ENCODE measurements at places on chromosomes 6 and 20.

- DNase-seq = no peak
These were observed 208.4 kb downstream of the PREX1 start for GRCh38 chr20:48619126-48620101.

DNA sequence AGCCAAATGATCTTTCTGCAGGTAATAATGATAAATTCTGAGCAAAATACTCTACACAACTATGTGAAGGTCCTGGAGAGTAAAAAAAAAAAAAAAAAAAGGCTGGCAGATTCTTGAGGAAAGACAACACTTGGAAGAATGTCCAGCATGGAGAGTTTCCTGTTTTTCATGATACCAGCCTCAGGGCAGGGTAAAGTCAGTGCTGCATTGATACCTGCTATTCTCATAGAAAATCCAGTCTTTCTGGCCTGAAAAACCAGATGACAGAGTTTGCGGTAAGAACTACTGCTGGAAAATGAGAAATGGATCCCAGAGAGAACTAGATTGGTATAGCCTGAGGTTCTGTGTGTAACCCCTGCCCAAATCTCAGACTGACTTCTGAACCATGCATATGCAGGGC lies 89.1 kb downstream of the AFG1L start:
- DNase-seq = no peak

DNA sequence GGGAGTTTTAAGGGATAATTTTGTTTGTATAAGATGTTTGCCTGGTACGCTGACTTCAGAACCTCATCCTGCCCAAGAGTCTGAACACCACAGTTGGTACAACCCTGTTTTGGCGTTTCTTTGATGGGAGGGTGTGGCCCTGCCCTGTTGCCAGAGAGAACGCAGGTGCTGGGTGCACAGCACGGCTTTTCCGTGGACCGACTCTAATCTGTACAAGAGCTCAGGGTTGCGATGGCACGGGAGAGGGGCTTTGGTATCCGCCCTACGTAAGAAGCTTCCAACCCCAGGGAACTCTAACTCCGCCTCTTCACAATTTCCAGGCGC lies 1.3 kb downstream of the CYP24A1 start:
- peak; percentile 15 for DNase-seq

DNA sequence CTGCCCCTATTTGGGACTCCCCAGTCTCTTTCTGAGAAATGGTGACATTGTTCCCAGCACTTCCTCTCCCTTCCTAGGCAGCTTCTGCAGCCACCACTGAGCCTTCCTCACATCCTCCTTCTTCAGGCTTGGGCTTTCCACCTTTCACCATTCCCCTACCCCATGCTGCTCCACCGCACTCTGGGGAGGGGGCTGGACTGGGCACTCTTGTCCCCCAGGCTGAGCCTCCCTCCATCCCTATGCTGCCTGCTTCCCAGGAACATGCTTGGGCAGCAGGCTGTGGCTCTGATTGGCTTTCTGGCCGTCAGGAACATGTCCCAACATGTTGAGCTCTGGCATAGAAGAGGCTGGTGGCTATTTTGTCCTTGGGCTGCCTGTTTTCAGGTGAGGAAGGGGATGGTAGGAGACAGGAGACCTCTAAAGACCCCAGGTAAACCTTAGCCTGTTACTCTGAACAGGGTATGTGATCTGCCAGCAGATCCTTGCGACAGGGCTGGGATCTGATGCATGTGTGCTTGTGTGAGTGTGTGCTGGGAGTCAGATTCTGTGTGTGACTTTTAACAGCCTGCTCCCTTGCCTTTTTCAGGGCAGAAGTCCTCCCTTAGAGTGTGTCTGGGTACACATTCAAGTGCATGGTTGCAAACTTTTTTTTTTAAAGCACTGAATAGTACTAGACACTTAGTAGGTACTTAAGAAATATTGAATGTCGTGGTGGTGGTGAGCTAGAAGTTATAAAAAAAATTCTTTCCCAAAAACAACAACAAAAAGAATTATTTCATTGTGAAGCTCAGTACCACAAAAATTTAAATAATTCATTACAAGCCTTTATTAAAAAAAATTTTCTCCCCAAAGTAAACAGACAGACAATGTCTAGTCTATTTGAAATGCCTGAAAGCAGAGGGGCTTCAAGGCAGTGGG lies 2.1 kb upstream of the CDKN1A start:
- DNase-seq = no peak

- no peak for DNase-seq
These were observed 767.0 kb upstream of the POU3F2 start for GRCh38 chr6:98067375-98067774.

DNA sequence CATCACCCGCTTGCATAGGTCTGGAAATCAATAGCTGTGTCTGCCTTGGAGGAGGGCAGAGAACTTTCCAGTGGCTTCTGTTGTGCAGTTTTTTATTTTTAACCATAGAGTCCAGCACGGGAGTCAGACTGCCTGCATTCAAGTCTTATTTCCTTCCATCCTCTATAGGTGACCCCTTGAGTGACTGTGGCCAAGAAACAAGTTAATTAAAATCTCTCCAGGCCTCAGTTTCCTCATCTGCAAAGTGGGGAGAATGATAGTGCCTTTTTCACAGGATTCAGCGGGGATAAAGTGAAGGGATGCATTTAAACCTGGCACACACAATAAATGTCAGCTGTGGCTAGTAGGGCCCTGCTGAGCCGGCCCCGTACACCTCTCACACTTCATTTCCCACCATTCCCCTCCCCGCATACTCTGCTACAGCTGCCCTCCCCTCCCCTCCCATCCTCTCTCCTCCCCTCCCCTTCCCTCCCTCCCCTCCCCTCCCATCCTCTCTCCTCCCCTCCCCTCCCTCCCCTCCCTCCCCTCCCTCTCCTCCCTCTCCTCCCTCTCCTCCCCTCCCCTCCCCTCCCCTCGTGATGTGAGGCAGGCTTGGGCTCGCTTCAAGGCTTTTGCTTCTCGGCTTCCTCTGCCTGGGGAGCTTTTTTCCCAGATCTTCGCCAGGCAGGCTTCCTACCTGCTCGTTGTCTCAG lies 150.5 kb downstream of the TFAP2C start:
- DNase-seq = no peak

DNA sequence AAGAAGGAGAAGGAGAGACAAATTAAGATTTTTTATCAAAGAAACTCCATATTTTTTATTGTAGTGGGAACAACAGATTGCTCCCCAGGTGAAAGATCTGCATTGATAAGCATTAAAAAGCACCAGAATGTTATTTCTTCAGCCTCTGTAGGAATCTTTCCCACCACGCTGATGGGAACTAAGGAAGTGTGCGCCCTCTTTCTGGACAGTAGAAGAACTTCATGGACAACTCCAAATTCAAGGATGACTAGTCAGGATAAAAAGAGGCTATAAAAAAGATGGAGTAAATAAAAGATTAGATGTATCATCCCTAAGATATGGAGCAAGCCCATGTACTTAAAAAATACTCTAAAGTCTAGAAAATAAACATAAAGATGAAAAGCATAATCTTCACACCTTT lies 45.8 kb upstream of the PAK5 start:
- DNase-seq = no peak

DNA sequence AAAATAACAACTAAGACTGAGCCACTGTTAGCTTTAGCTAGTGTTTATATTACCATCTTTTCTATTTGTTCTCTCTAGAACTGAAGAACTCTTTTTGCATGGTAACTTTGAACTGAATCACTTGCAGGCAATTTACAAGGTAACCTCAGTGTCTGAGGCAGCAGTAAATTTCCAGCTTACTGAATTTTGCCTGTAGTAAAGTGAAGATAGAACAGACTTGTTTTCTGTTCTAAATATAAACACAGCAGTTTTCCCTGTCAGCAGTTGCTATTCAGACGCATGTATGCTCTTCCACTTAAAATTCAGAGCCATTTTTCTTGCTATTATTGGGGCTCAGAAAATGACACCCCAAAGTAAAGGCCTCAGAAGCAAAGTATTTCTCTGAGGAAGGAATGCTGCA lies 974.0 kb upstream of the GJE1 start:
- no peak for DNase-seq

- DNase-seq = peak; percentile 98
These were observed 53.9 kb upstream of the HFE start for GRCh38 chr6:26033085-26033940.

DNA sequence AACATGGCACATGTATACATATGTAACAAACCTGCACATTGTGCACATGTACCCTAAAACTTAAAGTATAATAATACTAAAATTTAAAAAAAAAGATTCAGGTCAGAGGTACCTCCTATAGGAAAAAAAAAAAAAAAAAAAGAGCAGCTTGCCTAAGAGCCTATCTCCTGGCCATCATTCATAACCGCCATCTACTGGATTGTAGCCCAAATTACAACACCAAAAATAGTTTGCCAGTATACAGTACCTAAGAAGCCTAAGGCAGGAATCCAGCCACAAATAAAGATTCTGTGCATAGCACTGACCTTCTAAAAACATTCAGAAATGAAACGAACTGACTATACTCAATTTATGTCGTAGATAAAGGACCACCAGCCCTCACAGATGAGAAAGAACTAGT lies 438.4 kb upstream of the ADGRB3 start:
- no peak for DNase-seq

GRCh38 chr20:33909331-33909921 lies 84.3 kb upstream of the RALY start:
- peak; percentile 49 for DNase-seq

GRCh38 chr20:39070484-39071231 lies 108.5 kb downstream of the DHX35 start:
- no peak for DNase-seq

- no peak for DNase-seq
These were observed 406.2 kb upstream of the MMS22L start for GRCh38 chr6:97689078-97689754.

GRCh38 chr6:72760114-72760793 lies 138.4 kb downstream of the KCNQ5 start:
- peak; percentile 47 for DNase-seq

DNA sequence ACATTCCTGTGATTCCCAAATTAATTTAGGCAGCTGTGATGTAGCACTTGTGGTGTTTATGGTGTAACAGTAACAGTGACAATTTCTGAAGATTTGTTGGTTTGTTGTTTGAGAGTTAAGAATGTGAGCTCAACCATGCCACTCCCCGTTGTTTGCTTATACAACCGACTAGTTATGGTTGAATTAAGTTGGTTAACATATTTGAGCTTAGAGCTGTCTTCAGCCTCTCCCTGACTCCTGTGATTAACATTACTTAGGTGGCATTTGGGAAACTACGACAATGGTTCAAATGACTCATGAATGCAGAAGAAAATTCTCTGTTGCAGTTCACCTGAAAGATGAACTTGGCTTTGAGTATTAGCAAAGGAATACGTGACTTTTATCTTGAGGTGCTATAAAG lies 35.9 kb upstream of the PRL start:
- DNase-seq = no peak

GRCh38 chr6:153099636-153100035 lies 31.4 kb downstream of the RGS17 start:
- DNase-seq = no peak

- DNase-seq = no peak
These were observed 5.4 kb downstream of the DNMT3B start for GRCh38 chr20:32767418-32768198.

DNA sequence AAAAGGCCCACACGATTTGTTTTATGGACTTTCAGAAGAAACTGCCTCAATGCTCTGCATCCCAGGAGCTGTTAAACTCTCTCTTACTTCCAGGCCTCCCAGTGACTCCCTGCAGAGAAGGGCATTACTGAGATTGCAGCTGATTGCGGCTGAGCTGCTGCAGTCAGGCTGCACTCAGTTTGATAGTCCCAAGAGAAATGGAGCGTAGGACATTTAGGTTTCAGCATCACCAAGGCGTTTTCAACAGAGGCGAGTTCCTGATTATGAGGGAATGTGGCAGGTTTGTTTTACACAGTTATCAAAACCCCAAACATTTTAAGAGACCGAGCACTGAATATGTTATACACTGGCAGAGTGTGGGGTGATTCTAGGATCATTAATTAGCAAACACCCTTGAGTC lies 145.6 kb downstream of the TBX18 start:
- DNase-seq = peak; percentile 67

DNA sequence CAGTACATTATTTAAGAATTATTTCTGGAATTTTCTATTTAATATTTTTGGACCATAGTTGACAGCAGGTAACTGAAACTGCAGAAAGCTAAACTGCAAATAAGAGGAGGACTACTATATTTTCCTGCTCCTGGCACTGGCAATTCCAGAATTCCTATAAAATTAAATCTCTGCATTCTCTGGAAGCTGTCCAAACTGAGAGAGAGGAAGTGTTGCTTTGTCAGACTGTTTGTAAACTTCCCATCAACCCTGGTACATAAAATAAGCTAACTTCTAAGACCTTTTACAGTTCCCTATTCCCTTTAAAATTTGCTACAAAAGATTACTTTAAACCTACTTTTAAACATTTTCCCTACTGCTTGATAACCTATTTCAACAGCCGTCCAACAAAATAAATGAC lies 196.1 kb upstream of the RUNX2 start:
- peak; percentile 1 for DNase-seq

DNA sequence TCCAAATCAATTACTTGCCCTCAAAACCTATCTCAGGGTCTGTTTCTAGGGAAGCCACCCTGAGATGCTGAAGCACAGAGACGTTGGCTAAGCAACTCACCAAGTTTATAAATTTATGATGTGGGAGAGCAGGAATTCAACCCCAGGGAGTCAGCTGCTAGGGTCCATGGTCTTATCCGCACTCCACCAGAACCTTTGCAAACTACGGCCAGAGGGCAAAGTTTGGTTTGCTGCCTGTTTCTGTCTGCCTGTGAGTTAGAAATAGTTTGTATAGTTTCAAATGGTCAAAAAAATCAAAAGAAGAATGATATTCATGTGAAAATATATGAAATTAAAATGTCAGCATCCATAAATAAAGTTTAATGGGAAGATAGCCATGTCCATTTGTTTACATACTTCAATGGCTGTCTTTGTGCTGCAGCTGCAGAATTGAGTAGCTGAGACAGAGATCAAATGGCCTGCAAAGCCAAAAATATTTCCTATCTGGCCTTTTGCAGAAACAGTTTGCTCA lies 83.7 kb upstream of the ZFP64 start:
- DNase-seq = no peak

DNA sequence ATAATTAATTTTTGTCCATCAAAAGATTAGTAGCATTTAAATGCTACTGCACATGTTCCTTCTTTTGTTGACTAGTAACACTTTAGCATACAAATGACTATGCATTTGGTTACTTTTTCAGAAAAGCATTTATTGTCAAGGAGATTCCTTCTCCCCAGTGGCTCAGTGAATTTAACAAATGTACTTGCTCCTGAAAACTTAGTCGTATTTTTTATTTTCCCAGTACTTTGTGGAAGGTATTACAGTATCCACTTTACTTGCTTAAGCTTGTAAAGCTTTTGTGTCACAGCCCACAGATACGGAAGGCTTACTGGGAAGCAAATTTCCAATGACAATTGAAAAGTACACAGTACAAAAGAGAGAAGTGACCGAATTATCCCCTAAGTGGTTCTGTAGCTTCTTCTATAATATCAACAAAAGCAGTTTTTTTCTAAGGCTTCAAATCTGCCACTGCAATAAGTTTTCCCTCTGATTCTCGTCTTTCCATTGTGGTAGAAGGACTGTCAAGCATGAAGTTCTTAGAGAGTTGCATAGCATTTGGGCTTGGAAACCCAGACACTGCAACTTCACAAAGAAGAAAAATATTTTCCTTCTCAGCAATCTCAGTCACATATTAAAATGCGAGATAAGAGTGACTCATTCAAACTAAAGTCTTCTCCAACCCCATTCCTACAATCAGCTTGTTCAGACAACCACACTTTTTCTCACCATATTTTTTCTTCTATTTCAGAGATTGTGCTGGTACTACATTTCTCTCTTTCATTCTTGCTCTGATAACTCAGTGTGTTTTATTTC lies 431.2 kb downstream of the GRIK2 start:
- DNase-seq = no peak

- no peak for DNase-seq
These were observed 79.7 kb upstream of the NFATC2 start for GRCh38 chr20:51622004-51622874.

- DNase-seq = peak; percentile 36
These were observed 9.2 kb upstream of the HLA-DOB start for GRCh38 chr6:32825966-32826365.

Data from eye (tissue), 1 donor.